ENCODE measurements at places on chromosomes 4 and X.

DNA sequence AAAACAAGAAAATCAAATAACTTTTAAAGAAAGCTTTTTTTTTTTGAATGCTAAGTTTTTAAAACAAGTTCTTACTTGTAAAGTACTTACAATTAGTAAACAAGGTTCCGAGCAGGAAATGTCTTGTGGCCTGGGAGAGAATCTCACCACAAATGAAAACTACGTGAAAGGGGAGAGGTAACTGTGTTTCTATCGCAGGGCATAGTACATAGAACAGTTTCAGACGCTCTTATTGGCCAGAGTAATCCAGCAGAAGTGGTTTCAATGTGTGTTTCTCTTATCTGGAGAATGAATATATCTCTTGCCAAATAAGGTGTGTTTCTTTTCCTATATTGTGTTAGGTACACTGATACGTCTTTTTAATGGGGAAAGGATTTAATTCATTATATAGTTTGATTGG, at the start of gene PLAC8:
TSS of gene PLAC8 (minus strand) at position 154 of the 400 bp plus-strand sequence. CDS start 6,808 bp downstream, outside the sequence.
- no peak for DNase-seq

- no peak for DNase-seq
Measured at GRCh38 chr4:45578874-45579273, 545.0 kb downstream of the GABRG1 start.

GRCh38 chrX:29699239-29699638, 516.1 kb upstream of the MAGEB2 start:
- DNase-seq = no peak

DNA sequence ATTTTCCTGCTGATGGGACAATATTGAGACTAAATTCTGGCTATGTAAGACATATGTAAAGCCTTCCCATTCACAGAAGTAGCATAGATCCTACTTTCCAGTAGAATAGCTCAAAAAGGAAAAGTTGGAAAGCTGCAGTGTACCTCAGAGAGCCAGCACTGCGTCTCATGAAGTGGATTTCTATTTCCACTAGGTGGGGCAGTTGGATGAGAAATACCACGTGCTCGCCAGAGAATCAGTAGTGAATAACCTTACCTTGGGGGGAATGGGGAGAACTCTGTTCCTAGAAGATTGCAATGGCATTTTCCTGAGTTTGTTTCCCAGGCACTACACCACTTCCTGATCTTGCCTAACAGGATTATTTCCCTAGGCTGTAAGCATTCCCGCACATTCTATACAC, 907.1 kb downstream of the FSTL5 start:
- DNase-seq = no peak

GRCh38 chrX:120485315-120485637, 16.2 kb upstream of the LAMP2 start:
- no peak for DNase-seq

GRCh38 chr4:146178126-146178525, 2.6 kb downstream of the LSM6 start:
- DNase-seq = no peak

DNA sequence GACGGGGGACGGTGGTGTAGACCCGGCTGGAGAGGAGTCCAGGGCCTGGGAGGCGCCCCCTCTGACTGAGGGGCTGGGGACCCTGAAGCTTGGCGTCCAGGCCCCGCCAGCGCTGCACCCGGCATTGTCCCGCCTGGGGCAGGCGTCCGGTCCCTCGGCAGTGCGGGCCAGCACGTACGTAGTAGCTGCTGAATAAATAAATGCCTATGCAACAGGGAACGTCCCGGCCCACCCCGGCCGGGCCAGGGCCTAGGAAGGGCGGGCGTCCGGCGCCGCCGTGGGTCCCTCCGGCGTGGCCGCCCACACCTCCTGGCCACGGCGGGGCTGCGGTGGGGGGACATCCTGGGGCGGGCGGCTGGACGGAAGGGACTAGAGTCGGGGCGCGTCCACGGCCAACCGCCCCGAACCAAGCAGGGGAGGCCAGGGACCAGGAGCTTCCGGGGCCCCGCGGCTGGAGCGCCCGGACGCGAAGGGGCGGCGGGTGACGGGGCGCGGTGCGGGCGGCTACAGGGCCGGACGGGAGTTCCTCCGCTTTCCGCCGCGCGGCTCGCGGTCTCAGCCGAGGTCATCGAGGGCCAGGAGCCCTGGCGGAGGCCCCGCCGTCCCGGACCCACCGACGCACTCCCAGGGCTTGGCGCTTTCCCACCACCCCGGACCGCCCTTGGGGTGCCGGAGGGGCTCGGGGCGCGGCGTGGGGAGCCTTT, 886 bp upstream of the WWC2 start:
- DNase-seq = no peak

DNA sequence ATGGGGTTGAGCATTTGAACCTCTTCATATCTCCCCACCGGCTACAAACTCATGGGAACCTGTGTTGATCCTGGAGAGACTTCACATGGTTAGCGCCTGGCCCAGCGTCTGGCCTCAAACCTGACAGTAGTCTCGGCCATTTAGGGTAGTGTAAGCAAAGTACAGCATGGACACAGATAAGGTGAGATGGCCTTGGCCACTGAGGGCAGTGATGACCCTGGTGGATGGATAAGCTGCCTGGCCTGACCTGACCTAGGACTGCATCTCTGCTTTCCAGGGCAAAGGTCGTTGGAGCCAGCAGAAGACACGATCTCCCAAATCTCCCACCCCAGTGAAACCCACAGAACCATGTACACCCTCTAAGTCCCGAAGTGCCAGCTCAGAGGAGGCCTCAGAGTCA, 51.7 kb downstream of the BCORL1 start:
- no peak for DNase-seq

DNA sequence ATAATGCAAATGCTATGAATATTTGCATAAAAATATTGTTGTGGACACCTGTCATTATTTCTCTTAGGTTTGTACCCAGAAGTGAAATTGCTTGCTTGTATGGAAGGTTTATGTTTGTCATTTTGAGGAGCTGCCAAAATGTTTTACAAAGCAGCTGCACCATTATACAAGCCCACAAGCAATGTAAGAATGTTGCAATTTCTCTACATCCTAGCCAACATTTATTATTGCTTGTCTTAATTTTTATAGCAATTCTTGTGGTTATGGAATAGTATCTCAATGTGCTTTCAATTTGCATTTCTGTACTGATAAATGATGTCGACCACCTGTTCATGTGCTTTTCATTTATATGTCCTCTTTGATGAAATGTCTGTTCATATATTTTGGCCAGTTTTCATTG, 18.7 kb upstream of the RBMX start:
- DNase-seq = no peak

DNA sequence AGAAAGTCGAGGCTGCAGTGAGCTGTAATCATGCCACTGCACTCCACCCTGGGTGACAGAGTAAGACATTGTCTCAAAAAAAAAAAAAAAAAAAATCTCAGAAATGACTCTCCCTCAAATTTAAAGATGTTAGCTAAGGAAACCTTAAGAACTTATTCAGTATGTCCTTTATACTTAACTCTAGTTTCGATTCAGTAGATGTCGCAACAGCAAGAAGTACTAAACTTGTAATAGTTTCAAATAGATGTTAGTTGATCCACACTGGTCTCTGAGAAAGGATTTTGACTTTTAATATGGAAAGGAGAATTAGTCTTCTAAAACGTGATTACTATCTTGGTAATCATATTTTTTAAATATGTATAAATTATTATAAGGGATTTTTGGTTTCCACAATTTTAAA, 29.6 kb downstream of the NKX3-2 start:
- DNase-seq = no peak

DNA sequence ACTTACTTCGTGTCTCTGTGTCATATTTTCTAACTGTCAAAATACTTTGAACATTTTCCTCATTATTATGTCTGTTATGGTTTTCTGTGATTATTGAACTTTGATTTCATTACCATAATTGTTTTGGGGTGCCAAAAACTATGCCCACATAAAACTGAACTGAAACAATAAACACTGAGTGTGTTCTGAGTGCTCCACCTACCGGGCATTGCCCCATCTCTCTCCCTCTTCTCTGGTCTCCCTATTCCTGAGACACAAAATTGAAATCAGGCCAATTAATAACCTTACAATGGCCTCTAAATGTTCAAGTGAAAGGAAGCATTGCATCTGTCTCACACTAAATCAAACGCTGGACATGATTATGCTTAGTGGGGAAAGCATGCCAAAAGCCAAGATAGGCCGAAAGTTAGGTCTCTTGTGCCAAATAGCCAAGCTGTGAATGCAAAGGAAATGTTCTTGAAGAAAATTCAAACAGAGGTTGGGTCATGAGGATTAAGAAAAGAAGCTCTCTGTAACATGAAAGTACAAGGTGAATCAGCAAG, 972.3 kb downstream of the PCDH7 start:
- DNase-seq = no peak

GRCh38 chr4:104625706-104626105, 131.0 kb upstream of the CXXC4 start:
- no peak for DNase-seq

GRCh38 chr4:184053434-184053833, 148.3 kb downstream of the STOX2 start:
- no peak for DNase-seq

- DNase-seq = no peak
Measured at GRCh38 chr4:168978001-168978700, 31.9 kb downstream of the CBR4 start.

DNA sequence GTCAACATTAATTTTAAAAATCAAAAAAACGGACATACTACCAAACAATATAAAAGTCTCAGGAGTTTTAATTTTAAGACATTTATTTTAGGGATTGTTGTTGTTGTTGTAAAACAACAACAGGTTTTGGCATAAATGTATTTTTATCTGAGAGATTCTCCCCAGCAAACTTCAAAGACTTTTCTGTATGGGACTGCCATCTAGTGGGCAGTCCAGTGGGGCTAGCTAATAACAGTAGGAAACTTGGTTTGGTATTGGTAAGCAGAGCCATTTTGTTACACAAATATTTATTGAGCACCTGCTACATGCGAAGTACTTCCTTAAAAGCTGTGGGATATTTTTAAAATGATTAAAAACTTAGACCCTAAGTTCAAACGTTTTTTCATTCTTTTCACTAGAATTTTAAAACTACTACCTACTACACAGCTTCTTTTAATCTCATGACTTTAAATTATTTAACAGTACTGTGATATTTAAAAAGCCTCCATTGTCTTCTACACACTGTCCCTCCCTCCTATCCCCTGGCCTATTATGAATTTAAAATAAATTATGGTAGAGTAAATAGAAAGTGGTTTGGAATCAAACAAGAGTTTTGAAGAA, 1028.4 kb upstream of the INTU start:
- DNase-seq = no peak

GRCh38 chrX:150753357-150753756, 60.2 kb downstream of the MTMR1 start:
- DNase-seq = no peak

DNA sequence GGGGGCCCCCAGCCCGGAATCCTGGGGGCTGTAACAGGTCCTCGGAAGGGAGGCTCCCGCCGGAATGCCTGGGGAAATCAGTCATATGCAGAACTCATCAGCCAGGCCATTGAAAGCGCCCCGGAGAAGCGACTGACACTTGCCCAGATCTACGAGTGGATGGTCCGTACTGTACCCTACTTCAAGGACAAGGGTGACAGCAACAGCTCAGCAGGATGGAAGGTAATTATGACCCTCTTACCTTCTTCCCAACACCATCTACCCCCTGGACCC, 1.0 kb downstream of the FOXO4 start:
- no peak for DNase-seq

DNA sequence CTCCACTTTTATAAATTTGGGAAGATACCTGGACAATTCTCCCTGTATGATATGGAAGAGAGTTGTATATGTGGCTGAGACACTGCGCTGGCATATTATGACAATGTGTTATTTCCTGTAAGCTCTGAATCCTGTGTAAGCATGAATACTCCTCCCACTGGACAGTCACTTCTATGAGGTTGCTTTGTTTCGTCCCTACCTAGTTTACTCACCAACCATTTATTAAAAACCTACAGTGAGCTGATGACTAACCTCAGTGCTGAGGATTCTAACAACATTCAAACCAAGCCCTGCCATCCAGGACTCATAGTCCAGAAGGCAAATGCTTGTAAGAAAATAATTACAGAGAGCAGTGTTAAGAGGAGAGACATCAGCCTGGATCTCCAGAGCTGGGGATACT, 1632.9 kb upstream of the TENM3 start:
- no peak for DNase-seq

- no peak for DNase-seq
Measured at GRCh38 chr4:2387829-2388228, 30.6 kb downstream of the ZFYVE28 start.

DNA sequence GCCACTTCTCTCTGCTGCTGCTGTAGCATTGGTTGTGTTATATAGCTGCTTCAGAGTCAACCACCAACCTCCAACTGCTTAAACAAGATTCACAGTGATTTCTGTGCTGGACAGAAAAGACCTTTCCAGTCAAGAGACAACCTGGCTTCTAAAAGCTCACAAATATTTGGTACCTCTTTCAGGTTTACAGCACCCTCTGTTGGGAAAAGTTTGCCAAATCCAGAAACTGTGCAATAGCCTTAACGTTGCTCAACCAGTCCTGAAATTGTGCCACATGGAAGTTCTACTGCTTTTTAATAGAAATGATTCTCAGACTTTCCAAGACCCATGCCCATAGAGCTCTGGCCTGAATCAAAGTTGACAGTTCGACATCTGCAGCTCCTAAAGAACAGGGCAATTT, 842.1 kb upstream of the HTR2C start:
- no peak for DNase-seq

- no peak for DNase-seq
Measured at GRCh38 chr4:94650690-94651089, 107.1 kb upstream of the BMPR1B start.

DNA sequence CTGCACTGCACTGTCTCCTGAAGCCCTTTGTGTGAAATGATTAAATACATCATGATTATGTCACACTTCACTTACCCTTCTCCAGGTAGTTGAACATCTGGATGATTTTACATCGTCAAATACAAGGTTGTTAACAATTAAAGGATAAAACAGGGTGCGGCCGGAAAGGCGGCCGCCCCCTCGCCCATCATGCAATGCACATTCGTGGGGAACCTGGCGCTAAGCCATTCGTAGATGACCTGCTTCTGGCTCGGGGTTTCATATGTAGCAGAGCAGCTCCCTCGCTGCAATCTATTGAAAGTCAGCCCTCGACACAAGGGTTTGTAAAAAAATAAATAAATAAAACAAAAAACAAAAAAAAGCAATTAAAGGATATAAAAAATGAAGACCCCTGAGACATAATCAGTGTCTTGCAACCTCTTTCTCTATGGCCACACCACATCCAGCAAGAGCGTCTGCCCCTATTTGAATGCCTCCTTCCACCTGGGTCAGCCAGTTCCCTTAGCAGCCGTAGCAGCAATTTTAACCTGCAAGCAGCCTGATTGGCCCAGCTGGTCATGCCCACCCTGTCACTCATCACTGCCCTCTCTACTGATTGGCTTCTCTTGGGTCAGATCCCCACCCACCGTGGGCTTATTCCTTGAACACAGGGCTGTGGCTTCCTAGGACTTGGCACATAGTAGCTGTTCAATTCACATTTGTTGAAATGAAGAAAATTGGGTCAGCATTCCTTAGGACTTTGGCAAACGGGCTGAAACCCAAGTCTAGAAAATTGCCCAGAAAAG, 147.8 kb upstream of the PSAPL1 start:
- DNase-seq = no peak

- no peak for DNase-seq
Measured at GRCh38 chrX:7996851-7997250, 69.6 kb upstream of the PNPLA4 start.

- DNase-seq = no peak
Measured at GRCh38 chrX:105744946-105745345, 77.4 kb upstream of the NRK start.
